Neural progenitor cell (in vitro differentiated cells): ENCODE measurements at places on chromosomes 5 and 9. TPM values are rescaled to one million over a fixed set of nuclear protein-coding genes. Genes with fewer than 3 reads are reported as not detected.
A peak's percentile ranks its signal among the peaks of the same experiment; 100 is the strongest.

DNA sequence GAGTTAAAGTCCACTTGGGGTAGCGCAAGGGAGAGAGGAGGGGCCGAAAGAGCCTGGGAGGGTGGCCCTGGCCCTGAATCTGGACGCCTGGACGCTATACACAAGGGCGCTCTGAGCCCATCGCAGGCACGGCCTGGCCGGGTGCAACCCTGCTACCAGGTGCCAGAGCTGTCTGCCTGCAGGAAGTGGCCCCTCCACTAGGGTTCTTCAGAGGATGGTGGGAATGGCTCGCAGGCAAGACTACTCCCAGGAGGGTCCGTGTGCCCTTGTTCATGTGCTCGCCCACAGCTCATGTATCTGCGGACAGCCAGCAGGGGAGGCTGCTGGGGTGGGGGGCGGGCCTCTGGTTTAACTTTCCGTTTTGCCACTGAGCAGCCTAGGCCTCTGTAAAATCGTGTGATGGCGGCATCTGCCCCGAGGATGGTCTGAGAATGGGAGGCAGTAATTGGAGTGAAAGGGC lies 1.4 kb upstream of the NKD2 start:
- DNase-seq = no peak

DNA sequence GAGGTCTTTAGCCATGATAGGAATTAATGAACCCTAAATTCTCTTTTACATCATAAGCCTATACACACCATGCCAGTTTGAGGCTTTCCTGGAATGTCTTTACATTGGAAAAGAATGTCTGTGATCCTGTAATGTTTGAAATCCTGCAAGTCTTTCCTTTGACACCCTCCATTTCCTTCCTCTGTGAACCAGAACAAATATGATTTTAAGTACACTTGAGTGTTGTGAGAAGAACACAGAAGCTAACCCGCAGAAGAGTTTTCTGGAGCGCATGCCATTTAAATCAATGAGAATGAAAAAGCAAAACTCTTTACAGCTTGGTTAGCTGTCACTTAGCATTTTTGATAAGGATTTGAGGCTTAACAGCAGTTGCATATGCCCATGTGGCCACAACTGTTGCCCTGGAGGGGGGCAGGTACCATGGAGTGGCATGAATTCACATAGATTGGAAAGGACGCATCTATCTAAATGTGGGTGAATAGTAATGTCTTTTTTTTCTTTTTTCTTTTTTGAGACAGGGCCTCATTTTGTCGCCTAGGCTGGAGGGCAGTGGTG lies 372.6 kb downstream of the KDM4C start:
- DNase-seq = no peak

- DNase-seq = no peak
These were observed 151.2 kb upstream of the CD180 start for GRCh38 chr5:67347821-67348220.

The GMCL2 gene
- not detected in 2 replicates for total RNA-seq

- no peak for DNase-seq
These were observed 76.3 kb downstream of the CACNA1B start for GRCh38 chr9:137953683-137954438.

DNA sequence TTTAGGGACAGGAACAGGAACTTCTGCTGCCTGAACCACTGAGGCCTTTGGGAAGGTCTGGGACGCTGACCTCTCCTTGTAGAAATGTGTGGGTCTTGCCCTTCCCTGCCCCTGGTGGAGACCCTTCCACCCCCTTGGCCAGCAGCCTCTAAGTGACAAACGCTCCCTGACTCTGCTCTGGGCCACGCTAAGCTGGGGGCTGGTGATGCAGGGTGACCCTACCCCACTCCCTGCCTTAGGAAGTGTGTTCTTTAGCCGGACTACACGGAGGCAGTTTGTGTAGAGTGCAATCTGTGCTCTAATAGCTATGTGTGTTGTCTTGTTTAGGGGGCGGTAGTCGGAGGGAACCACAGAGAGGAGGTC lies 123.0 kb downstream of the COL23A1 start:
- DNase-seq = no peak

DNA sequence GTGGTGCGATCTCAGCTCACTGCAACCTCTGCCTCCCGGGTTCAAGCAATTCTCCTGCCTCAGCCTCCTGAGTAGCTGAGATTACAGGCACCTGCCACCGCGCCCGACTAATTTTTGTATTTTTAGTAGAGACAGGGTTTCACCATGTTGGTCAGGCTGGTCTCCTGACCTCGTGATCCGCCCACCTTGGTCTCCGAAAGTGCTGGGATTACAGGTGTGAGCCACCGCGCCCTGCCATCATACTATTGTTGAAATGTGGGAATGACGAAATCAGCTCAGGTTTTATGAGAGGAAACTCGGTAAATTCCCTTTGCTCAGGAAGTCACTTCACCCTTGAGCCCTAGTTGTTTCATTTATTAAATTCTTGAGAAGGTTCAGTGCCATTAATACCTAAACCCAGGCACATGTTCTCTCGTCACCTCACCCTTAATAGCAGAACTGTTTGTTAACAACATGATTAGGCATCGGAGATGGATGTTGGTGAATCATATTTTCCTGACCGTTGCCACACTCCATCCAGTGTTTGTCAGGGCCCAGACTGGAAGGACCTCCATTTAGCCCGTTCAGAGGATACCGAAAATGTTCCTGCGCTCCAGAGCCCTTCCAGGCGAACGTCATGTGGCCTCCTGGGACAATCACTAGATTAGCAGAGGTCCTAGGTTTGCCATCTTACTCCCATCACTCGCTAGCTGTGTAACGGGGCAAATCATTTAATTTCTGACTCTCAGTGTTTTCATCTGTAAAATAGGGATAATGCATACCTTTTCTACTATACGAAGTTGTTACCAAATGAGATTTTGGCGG lies 20.0 kb upstream of the CREBRF start:
- no peak for DNase-seq

The ZCCHC10 gene
- total RNA-seq = 31.8 and 37.0 TPM in 2 replicates

The SLC2A6 gene
- 2.3 and 8.8 TPM in 2 replicates for total RNA-seq

The INSL6 gene
- total RNA-seq = not detected in 2 replicates

The IFNB1 gene
- total RNA-seq = not detected in 2 replicates

- DNase-seq = no peak
These were observed 21.5 kb upstream of the LPCAT1 start for GRCh38 chr5:1545126-1545804.

- DNase-seq = no peak
These were observed 2.7 kb upstream of the CXXC5 start for GRCh38 chr5:139645430-139645871.

DNA sequence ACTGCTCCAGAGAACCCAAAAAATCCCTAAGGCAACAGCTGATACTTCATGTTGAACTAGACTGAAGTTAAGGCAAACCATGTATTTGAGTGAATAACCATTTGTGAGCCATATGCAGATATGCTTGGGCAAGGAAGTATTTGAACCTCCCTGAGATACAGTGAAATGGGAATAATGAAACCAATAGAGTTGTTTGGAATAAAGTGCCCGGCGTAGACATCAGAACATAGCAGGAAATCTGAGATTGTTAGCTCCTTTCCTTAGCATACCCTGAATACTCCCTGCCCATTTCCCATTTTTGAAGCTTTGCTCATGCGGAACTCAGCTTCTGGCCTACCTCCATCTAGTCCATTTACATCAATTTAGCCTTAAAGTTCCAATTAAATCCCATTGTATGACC lies 611.9 kb downstream of the EFNA5 start:
- DNase-seq = no peak

DNA sequence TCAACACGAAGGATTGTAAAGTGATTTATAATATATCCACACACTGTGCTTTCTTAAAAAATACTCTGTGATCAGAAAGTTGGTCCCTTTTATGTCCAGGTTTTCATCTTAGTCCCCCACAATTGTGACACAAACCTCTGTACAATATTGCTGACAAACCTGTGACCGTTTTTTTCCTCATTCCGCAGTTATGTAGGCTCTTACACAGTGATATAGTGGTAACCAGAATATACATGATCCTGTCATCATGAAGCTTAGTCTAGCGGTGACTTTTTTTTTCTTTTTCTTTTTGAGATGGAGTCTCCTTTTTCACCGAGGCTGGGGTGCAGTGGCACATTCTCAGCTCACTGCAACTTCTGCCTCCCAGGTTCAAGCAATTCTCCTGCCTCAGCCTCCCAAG lies 8.7 kb downstream of the ANP32B start:
- no peak for DNase-seq

DNA sequence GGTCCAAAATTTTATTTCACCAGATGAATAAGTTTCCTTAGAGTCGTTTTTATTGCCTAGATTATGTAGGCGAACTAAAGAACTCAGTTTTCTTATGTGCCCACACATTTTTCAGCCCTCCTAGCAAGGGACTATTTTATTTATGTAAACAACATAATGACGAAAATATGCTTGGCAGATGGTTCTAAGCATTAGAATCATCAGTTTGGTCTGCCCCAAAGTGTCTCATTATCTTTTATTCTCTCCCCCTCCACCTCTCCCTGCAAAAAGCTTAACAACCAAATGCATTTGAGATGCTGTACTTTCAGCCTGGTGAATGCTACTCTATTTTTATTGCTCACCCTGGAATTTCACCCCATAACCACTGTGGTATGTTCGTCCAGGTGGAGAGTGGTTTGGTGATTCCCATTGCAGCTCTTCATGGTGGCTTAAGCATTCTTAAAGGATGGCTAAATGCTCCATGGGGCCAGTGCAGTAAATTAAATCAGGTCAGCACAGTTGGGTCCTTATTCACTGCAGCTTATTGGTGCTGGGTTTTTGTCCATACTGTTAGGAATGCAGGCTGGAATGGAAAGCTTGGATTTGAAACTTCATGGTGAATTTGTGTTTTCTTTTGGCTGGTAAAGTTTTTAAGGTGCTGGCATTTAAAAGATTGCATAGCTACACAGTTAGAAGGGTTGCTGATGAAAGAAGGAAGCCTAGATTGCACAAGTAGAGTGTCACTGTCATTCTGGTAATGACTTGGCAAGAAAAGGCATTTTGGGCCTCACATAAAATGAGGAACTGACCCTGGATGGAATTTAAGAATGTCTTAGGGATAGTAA lies 39.2 kb downstream of the TLE4 start:
- peak; percentile 86 for DNase-seq

The TAF1L gene
- not detected in 2 replicates for total RNA-seq

- no peak for DNase-seq
These were observed 176.4 kb downstream of the NSG2 start for GRCh38 chr5:174221946-174222345.

GRCh38 chr5:136108180-136108611 lies 24.4 kb upstream of the SMAD5 start:
- no peak for DNase-seq

- no peak for DNase-seq
These were observed 504.3 kb downstream of the AGTPBP1 start for GRCh38 chr9:85237478-85237877.

The OR13D1 gene
- total RNA-seq = not detected in 2 replicates

- DNase-seq = no peak
These were observed 22.5 kb upstream of the MAST4 start for GRCh38 chr5:66573733-66574132.

GRCh38 chr5:54480296-54480695 lies 24.8 kb downstream of the HSPB3 start:
- DNase-seq = no peak

The FOXD1 gene
- 0.12 TPM in 1 of 2 replicates, not detected in the other for total RNA-seq

GRCh38 chr5:2223303-2223702 lies 340.6 kb upstream of the IRX4 start:
- DNase-seq = no peak

The GALNT10 gene
- 10.2 and 10.5 TPM in 2 replicates for total RNA-seq

- DNase-seq = no peak
These were observed 31.2 kb downstream of the KCNMB1 start for GRCh38 chr5:170357955-170358444.

DNA sequence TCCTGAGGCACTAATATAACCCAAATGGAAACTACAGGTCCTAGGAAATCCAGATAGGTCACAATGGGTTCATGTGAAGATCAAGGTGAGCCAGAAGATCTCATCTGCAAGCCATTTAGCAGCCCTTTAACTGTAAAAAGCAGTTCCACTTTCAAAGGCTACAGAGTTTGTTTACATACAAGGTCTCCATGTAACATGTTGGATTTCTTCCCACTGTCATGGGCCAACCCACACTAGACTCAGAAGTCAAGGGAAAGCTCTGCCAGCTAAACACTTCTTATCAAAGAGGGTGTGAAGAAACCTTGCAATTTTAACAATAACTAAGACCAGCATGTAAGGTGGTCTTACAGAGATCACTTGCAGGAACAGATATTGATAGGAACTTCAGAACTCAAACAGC lies 3.8 kb upstream of the CTNNAL1 start:
- no peak for DNase-seq

DNA sequence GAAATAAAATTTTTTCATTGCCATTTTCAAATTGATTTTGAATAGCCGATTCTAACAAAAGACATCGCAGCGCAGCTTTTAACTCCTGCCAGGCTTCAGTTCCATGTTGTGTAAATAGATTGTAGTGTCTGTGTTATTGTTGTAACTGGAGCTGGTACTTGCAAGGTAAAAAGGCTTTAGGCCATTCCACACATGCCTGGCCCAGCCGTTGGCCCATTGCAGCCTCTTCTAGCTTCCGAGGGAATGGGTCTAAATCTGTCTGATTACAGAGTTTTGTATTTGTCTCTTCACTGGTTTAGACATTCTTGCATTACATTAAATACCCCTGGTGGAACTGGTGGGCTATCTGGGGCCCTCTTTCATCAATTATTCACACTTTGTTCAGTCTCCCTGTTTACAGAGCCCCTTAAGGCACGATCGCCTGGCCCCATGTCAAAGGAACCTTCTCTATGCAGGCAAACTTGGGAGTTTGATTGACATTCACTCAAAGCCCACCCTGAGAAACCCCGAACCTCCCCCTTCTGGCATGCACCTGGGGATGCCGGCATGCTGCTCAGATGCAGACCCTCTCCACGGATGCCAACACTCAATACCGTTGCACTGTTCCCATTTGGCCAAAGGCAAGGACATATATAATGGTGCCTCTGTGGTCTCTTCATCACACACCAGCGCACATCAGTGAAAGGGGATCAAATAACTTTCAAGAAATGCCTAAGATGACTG lies 281.7 kb upstream of the IRX2 start:
- DNase-seq = peak; percentile 23

GRCh38 chr5:85813146-85813545 lies 804.6 kb upstream of the COX7C start:
- no peak for DNase-seq

GRCh38 chr9:17330097-17330496 lies 195.3 kb downstream of the CNTLN start:
- DNase-seq = no peak

The CCDC183 gene
- total RNA-seq = 0.84 and 2.1 TPM in 2 replicates

GRCh38 chr9:134637696-134638501 lies 3.7 kb upstream of the COL5A1 start:
- DNase-seq = no peak

The HSDL2 gene
- total RNA-seq = 14.5 and 23.8 TPM in 2 replicates
